ENCODE measurements at places on chromosomes 2 and 18.
A peak's percentile ranks its signal among the peaks of the same experiment; 100 is the strongest.

DNA sequence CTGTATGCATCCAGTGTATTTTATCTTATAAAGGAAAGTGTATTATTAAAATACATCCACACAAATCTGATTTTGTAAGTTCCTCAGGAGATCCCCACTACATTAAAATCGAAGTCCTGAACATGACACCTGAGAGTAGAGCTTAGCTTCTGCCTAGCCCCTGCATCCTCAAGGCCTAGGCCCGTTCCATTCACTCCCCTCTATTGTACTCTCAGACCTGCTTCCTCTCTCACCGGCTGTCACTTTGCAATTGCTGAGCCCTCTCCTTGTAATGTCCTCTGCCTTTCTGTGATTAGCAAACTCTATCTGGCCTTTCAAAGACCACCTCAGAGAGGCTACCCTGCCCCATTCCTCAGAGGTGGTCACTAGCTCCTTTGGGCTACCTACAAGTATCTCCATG is 160.8 kb downstream of the FTCDNL1 start:
- DNase-seq: no peak

DNA sequence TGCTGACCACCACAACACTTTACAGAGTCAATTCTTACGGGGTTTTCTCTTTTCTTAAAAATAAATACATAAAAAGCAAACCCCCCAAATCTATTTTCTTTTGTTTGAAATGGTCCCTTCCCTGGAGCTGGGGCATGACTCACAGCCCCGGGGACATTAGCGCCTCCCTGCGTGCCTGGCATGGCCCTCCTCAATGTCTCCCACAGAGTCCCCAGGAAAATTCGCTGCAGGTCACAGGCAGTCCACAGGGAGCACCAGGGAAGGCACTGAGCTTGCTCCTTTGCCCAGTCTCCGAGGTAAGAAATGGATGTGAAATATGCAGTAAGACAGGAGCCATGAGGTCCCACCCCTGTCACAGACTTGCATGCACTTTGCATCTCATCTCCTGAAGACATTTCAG is 142.5 kb downstream of the LAMA1 start:
- no peak for DNase-seq

- no peak for DNase-seq
Measured at GRCh38 chr2:240974771-240975572, 23.4 kb upstream of the SNED1 start.

DNA sequence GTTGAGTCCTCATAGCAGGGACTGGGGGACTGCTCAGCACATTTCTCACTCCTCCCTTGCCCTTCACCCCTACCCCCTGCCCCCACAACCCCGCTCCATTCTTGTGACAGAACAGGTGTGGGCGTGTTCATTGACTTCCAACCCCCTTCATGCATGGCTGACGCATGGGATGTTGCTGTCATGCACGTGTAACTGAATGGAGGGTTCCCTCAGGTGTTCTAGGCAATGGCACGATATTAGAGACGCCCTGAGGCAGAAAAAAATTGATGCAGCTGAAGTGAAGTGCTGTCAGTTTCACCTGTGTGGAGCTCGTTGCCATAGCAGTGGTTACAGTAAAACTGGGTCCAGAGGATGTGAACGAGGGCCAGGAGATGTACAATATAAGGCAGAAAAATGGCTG is 6.5 kb upstream of the THOC1 start:
- no peak for DNase-seq

- DNase-seq: no peak
Measured at GRCh38 chr2:218782528-218782844, 539 bp downstream of the CYP27A1 start.

- DNase-seq: no peak
Measured at GRCh38 chr2:131125195-131125757, 20.1 kb downstream of the PLEKHB2 start.

- DNase-seq: no peak
Measured at GRCh38 chr2:239263231-239263630, 137.6 kb downstream of the HDAC4 start.

DNA sequence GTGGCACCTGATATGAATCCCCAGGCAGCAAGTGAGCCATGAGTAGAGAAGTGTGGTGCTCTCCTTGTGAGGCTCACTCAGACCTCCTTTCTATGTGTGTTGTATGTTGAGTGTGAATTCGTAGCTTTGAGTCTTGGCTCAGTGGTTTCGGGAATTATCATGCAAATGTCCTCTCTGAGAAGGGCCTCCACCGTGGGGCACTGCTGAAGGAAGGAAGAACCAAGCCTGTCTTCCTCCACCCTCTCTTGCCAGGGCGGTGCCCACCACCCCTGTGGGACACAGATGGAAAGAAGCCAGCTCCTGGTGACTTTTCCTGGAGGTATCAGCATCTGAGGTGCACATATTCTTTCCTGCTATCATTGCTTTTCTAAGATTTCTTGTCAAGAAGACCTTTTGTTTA is 156.1 kb downstream of the MYT1L start:
- no peak for DNase-seq

DNA sequence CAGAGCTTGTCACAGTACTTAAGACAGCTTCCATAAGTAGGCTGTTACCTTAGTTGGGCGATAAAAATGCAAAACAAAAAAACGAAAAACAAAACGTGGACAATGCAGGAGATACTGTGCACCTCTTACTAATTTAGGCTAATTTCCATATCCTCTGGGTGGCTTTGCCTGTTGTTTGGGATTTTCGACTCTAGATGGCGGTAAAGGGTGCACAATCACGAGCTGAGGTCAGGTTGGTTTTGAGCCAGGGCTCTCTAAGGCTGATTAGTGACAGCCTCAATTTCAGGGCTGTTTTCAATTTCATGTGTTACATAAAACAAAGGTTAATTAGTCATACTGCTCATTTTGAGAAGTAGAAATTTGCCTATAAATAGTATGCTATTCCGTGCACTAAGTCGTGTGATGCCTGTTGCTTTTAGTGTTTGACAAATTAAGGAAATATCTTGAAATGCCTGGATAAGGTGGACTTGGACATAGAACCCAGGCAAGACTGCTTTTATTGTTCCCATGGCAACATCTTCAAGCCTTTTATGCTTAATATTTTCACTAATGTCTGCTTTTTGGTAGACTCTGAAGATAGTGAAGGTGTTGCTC is 493.1 kb downstream of the SOCS6 start:
- peak; percentile 15 for DNase-seq

DNA sequence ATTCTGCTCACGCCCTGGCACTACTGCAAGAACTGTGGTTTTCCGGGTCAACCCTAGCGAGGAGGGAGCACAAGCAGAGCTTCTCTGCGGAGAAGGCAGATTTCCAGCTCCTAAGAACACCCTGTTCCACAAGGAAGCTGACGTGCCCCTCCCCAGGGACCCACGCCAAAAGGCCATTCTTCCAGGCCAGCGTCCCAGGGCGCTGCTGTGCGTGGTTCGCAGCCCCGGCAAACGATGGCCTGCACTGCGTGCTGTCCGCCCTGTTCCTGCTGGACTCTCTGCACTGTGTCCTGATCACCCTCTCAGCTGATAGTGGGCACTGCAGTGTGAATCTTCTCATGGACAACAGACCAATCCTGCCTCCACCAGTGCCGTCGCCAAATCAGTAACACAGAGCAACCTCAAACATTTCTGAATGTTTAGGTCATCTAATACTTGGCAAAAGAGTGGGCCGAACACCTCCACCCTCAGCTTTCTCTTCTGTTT is 49.1 kb downstream of the ADI1 start:
- no peak for DNase-seq

- no peak for DNase-seq
Measured at GRCh38 chr2:65413106-65413505, 19.3 kb downstream of the SPRED2 start.

DNA sequence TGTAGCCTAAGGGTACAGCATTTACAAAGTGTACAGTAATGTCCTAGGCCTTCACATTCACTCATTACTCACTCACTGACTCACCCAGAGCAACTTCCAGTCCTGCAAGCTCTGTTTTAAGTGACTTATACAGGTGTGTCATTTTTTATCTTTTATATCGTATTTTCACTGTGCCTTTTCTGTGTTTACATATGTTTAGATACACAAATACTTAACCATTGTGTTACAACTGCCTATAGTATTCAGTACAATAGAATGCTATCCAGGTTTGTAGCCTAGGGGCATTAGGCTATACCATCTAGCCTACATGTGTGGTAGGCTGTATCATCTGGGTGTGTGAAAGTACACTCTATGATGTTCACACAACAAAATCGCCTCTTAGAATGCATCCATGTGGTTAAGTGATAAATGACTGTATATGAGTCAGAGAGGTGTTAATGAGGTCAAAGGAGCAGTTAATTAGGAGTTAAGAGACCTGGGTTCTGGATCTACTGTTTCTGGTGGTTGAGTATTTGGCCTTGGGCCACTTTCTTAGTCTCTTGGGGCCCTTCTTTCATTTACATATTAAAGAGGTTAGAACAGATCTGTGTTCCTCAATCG is 149.1 kb downstream of the GREB1L start:
- DNase-seq: peak; percentile 56

All from HS-5 (cell line).